T-helper 2 cell (primary cell): ENCODE measurements at places on chromosomes 2 and 18.

DNA sequence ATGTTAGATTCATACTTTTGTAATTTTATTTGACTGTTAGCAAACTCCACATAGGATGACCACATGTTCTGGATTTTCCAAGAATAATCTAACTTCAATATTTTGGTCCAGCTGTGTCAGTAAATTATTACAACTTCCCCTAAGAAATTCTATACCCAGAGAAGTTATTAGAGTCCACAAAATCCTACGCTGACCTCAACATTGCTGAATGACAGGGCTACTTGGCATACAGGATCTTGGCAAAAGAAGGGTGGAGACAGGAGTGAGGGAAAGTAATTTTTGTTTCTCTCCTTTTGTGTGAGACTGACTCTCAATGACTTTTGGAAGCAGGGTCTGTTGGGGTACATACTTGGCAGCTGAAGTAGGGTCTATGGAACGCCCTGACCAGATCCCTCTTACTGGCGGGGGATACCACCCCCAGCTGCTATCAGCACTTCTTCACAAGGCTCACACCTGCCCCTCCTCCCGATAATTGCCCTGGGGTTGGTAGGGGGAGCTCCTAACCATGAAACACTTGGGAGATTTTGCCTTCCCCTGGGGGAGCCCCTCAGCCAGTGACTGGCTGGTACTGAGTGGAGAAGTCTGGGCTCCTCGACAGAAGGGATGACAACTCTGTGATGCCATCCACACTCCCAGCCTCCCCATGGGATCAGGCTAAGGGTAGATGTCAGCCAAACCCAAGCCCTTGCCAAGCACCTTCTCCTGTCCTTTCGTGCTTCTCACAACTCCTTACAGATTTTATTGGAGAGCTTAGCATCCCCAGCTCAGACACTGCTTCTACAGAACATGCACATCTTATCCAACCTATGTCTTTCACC, 110.6 kb upstream of the FHL2 start:
- DNase-seq: no peak

DNA sequence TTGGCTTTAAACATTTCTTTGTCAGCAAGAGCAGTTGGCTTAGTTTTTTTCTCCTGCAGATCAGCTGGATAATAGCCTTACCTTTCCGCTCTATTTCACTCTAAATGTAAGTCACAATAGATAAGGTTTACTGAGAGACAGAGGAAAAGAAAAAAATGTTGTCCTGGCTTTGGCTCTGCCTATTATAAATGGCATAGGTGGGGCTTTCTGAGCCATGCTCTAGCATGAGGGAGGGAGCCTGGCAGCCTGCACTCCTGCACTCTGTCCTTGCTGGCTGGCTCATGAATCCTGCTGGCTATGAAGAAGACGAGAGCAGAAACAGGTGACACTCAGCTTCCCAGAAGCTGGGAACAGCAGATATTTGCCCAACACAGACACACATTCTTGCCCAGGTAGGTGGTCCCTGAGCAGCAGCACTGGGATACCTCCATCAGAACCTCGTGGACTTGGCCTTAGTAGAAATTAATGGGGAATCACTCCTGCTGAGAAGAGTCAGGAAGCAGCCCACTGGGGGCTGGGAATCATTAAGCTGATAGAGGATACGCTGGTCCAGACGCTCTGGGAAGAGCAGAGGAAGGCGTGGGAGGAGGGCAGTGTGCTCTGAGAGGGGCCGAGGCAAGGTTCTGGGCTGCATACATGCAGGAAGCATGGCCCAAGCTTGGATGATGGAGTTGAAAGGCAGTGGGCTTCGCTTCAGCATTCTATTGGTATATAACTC, 514.4 kb upstream of the HS6ST1 start:
- no peak for DNase-seq

GRCh38 chr2:72956936-72957335, 39.6 kb downstream of the EMX1 start:
- no peak for DNase-seq

DNA sequence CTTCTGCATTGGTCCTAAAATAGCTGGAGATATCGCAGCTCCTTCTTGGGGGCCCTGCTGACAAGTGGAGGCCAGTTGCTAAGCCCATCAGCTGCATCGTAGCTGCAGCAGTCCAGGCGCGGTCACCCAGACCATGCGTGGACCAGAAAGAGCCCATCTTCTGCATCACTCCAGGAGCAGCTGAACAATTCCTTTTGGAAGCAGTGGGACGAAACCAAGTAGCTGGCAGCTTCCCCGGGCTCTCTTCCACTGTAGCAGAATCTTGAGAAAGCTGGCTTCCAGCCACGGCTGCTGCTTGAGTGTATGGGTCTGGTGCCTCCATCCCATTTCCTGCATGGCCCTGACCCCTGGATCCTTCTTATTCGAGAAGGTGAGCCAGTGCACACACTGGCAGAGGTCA, 22.2 kb upstream of the CAB39 start:
- no peak for DNase-seq

DNA sequence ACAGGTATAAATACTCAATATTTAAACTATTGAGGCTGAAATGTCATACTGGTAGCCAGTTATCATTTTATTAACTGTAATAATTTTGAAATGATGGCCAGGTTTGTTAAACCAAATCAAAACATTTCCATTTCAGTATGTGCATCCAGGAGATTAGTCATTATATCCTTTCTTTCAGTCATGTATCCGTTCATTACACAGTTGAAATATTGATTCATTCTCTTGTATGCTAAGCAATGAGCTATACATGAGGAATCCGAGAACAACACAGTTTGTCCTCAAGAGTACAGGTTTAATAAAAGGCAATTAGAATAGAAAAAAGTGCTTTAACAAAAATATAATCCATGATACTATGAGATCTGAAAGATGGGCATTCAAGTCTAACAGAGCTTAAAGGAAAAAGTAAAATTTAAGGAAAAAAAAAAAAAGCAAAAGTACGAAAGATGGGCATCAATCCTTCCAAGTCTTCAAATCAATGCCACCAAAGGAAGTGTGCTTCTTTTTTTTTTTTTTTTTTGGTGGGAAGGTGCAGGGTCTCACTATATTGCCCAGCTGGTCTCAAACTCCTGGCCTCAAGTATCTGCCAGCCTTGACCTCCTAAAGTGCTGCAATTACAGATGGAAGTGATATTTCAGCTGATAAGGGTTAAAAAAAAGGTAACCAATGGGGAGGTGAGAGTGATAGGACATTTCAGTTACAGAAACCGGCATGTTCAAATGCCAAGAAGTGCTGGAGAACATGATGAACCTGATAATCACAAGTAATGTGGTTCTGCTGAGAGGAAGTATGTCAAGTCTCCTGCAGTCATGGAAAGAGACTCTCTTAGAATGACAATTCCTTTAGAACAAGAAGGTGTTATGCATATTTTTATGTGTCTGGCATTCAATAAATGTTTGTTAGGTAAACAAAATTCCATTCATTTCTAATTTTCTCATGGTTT, 35.8 kb downstream of the PUM2 start:
- no peak for DNase-seq

GRCh38 chr2:68412127-68412819, 47.2 kb downstream of the PLEK start:
- no peak for DNase-seq

DNA sequence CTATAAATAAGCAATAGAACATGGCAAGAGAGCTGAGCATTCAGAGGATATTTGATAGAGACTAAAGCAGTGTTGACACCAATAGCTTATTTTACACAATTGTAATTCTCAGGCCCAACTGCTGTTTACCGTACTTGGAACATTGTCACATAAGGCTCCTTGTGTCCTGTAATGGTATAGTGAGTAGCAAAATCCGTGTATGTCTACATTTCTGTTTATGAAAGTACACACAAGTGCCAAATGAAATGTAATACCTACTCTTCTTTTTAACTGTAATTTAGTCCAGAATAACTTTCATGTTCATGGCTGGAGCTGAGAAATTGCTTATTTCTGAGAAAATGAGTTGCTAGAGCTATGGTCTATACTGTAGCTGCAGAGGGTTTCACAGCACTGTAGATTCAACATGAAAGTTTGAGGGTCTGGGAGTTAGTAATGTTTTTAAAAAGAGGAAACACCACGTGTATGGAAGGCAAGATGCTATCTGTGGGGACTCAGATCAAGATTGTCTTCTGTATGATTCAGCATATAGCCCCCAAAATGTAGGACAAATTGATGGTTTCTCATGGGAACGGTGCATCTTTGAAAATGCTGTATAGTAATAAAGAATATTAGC, 110.2 kb upstream of the NOSTRIN start:
- no peak for DNase-seq

GRCh38 chr2:187138265-187138664, 289.3 kb upstream of the ZSWIM2 start:
- no peak for DNase-seq

GRCh38 chr18:8536231-8536630, 73.0 kb upstream of the RAB12 start:
- no peak for DNase-seq

DNA sequence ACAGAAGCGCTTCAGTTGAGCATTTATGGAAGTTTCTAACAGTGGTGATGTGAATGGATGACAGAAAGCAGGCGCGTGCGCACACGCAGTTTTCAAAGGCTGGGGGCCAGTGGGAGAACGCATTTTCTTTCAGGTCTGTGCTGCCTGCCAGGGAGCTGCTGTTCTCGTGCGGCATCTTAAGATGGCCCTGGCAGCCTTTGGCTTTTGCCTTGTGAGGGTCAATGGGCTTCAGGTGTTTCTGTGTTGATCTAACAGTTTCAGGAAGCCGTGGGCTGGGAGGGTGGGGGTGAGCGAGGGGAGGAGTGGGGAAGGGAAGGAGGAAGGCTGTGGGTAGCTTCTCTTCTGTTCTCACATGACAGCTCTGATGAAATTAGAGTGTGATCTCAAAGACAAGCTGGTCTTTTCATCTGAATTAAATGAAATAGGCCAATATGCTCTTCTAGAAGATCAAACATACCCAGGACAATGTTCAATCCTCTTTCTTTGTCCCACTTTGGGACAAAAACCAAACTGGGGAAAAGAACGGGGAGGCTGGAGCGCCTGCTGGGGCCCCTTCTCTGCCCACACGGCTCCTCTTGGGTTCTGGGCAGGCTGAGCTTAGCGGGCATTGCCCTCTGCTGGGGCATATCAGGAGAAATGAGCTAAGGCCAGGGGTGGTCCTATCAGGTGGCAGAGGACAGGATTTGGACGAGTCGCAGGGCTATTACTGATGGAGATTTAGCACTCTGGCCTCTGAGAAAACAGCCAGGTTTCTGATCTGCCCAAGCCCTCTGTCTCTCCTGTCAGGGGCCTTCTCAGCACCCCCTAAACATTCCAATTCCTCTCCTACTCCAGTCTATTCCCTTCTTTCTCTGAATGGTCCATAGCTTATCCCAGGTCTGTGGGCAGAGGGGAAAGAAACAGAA, 126.2 kb upstream of the LGALSL start:
- peak; percentile 33 for DNase-seq

- no peak for DNase-seq
Measured at GRCh38 chr2:230899786-230900185, 25.3 kb downstream of the GPR55 start.

DNA sequence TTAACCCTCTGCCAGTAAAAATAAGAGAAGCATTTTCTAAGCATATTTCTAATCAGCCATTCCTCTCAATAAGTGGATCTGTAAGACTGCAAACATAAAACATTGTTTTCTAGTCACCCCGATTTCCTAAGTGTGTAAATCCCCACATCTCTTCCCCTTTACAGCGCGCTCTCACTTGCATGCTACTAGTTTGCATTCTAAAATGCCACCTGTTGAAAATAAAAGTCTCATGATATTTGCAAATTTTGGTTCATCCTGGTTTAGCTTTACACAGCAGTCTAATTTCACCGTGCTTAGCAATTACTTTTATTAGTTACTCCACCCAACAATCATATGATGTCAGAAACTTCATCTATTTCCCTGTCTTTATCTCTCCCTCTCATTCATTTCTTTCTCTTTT, 1230.7 kb upstream of the ZEB2 start:
- no peak for DNase-seq
